Stimulated activated CD4-positive, alpha-beta T cell treated with anti-CD3 and anti-CD28 coated beads, Interleukin-12 subunit alpha, Interleukin-12 subunit beta, amount 100 ng/mL, for 4 hours (primary cell): ENCODE measurements at places on chromosomes 12 and 14.

DNA sequence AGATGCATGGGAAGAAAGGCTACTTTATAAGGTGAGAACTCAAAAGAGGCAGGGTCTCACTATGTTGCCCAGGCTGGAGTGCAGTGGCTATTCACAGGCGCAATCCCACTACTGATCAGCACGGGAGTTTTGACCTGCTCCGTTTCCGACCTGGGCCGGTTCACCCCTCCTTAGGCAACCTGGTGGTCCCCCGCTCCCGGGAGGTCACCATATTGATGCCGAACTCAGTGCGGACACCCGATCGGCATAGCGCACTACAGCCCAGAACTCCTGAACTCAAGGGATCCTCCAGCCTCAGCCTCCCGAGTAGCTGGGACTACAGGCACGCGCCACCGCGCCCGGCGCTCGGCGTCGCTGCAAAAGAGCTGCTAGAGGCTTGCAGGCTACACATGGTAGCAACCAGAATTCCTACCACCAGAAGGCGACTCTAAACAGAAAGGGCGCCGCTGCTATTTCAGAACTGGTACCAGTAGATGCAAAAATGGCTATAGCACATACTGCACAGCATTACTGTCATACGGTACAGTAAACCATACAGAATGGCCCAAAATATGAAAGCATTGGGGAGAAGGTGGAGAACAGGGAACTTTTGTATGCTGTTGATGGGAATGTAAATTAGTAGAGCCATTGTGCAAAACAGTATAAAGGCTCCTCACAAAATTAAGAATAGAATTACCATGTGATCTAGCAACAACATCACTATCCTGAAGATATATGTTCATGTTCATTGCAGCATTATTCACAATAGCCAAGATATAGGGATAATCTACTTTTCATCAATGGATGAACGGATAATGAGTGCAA lies 1.2 kb upstream of the NEMF start:
- DNase-seq, result peak; percentile 50

DNA sequence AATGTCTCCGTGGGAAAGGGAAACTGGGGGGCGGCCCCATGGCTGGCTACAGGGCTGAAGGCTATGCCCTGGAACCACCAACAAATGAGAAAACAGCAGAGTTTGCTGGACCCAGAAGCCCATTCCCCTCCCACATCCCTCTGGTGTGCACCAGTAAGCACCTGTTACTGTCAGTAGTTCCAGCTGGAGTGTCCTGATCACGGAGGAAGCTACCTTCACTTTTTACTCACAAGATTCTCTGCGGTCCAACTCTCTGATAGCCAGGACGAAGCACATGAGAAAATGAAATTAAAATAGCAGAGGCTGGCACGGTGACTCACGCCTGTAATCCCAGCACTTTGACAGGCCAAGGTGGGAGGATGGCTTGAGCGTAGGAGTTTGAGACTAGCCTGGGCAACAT lies 22.7 kb upstream of the MEG3 start:
- DNase-seq, result no peak

DNA sequence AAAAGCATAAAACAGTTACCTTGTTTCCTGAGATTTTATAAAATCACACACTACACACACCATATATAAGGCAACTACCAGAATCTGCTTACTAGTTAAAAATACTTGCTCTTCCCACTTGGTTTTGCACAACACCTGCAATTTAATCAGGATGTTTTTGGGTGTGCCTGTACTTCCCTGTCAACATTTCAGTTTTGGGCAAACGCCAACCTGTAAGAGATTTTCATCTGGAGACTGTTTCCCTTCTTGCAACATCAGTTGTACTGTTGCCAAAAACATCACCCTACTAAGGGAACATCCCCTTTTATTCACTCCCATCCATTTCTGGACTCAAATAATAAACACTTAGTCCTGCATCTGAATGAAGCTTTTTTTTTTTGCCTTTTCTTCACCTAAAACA lies 172.3 kb downstream of the DUSP6 start:
- no peak for DNase-seq

DNA sequence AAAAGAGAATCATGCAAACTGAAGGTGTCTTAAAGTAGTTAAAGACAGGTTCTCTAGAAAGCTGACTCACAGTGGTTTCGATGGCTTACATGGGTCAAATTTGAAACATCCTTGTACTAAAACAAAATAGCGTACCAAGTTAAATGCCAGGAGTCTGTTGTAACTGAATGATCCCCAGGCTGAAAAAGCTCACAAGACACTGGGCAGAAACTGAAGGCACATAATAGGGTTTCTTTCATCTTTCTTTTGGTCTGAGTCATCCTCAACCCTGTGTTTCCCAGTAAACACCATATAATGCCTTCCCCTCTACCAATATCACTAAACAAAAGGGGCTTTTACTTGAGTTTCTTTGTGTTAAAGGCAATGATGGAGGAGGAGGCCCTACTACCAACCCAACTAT lies 12.8 kb downstream of the ZFYVE1 start:
- DNase-seq, result no peak

- no peak for DNase-seq
Measured at GRCh38 chr12:18643681-18644080, 94.1 kb downstream of the PLCZ1 start.
